ENCODE measurements at places on chromosomes 2 and 18. TPM values are rescaled to one million over a fixed set of nuclear protein-coding genes. Genes with fewer than 3 reads are reported as not detected.

DNA sequence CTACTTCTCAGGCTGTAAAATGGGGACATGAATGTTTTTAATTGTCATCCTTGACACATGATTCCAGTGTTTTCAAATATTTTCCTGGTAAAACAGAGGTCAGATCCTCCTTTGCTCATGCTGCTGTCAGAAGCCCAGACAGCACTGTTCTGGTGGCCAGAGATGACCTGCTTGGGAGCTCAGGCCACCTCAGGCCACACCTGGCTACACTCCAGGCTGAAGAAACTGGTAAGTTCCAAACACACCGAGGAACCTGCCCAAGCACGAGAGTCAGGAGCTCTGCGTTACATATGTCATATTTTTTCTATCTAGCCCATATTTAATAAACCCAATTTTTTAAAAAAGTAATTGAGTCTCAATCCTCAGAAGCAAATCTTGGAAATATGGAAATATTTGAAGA lies 47.9 kb downstream of the FECH start:
- no peaks in the 10 kb centered on the region for H3K4me1 ChIP-seq
- DNase-seq: no peak
- H3K27me3 ChIP-seq: no peaks in the 10 kb centered on the region
- no peaks in the 10 kb centered on the region for H3K36me3 ChIP-seq
- H3K4me3 ChIP-seq: no peak overlapping the region

The NEDD4L gene
- polyA plus RNA-seq: 40.2 TPM

GRCh38 chr18:66560094-66560493 lies 43.8 kb downstream of the CDH19 start:
- no peaks in the 10 kb centered on the region for H3K36me3 ChIP-seq
- no peaks in the 10 kb centered on the region for H3K4me1 ChIP-seq
- H3K27me3 ChIP-seq: no peaks in the 10 kb centered on the region
- DNase-seq: peak; percentile 22

The LRRTM4 gene
- polyA plus RNA-seq: not detected

DNA sequence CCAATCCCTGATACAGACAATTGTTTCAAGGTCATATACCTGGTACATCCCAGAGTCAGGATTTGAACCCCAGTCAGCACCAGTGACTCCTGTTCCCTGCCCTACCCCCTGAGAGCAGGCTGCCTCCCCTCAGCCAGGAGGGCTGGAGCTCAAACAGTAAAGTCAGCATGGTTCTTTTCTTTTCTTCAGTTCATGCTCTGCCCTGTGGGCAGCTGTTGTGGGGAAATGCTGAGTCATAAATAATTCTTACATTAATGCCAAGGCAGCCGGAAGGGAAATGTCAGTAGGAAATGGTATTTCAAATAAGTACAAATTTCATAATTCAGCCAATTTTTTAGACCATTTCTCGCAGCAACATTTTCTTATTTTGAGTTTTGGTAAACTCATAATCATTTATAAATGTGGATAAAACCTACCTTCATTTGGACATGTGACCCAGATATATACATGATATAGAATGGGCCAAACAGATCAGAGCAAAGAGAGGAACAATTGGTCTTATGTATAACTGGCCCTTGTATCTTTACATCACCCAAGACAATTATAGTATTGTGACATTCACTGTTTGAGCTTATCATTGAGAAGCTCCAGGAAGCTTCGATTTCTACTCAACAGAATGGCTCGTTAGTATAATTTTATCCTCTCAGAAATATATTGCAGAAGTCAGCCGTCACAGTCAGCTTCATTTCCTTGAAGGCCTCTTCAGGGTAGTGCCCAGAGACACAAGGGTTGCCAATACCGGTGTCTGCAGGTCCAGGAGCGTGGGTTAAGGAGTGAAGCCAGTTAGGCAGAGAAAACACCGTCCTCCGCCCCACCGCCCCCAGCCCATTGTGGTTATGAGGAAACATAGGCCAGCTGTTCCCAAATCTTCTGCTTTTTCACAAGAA lies 28.0 kb upstream of the SCYGR1 start:
- H3K4me3 ChIP-seq: no peak overlapping the region
- H3K27ac ChIP-seq: peak overlapping the region; percentile 79
- H3K27me3 ChIP-seq: no peaks in the 10 kb centered on the region
- no peaks in the 10 kb centered on the region for H3K4me1 ChIP-seq
- H3K36me3 ChIP-seq: no peaks in the 10 kb centered on the region

The ERICH2 gene
- 34.9 TPM for polyA plus RNA-seq

DNA sequence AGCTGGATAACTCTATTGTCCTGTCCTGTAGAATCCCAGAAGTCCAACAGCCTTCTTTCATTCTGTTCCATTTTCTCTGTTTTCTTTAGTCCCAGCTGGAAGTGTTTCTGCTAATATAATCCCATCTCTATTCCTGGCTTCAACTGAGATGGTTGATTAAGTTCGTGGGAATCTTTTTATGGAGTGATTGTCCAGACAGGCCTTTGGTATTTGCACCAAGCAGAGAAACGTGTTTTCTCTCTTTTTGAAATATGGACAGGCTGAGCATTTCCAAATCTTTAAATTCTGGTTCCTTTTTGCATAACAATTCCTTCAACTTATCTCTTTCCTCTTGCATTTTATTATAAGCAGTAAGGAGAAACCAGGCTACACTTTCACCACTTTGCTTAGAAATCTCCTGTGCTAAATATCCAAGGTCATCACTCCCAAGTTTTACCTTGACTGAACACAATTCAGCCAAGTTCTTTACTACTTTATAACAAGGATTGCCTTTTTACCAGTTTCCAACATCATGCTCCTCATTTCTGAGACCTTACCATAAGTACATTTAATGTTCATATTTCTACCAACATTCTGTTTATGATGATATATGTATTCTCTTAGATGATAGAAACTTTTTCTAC lies 108.8 kb downstream of the ZFP36L2 start:
- H3K36me3 ChIP-seq: no peaks in the 10 kb centered on the region
- H3K27ac ChIP-seq: no peak overlapping the region
- DNase-seq: no peak
- no peak overlapping the region for H3K4me3 ChIP-seq
- no peaks in the 10 kb centered on the region for H3K4me1 ChIP-seq

The REL gene
- polyA plus RNA-seq: 10.8 TPM

GRCh38 chr2:16939771-16940170 lies 274.1 kb upstream of the CYRIA start:
- no peak overlapping the region for H3K4me3 ChIP-seq
- H3K27me3 ChIP-seq: no peaks in the 10 kb centered on the region
- DNase-seq: no peak
- H3K4me1 ChIP-seq: no peaks in the 10 kb centered on the region

DNA sequence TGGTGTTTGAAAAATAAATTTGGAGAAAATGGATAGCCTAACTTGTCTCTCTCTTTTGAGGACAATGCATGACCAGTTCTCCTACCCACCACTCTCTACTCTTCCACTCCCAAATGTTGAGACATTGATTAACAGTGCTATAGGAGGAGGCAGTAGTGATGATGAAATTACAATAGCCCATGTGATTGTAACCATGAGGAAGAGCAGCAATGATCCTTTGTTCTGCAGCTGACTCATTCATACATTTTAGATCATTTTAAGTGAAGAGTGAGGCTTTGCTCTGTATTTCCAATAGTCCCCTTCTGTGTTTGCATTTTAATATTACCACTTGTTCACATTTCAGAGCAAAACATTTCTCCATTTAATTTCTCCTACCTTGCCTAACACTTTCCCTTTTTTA lies 592.3 kb downstream of the THSD7B start:
- no peaks in the 10 kb centered on the region for H3K4me1 ChIP-seq
- no peak overlapping the region for H3K27ac ChIP-seq
- DNase-seq: no peak

The GALNT5 gene
- 4.8 TPM for polyA plus RNA-seq

DNA sequence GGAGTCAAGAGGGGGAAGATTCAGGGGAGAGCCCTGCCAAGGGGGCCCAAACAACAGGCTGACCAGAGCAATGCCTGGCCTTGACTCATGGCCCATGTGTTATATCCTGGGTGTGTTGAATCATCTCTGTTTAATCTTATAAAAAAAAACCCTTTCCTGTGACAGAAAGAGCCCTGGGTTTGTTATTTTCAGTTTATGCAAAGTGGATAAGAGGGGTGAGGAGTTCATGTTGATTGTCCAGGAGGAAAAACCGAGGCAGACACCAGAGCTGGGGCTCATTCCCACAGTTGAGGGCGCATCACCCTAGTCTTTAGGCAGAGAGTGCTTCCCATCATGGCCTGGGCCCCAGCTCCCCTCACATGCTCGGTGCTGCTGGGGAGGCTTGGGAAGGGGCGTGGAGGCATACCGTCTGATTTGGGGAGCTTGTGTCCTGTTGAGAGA lies 30.9 kb upstream of the IL37 start:
- no peak overlapping the region for H3K27ac ChIP-seq
- no peaks in the 10 kb centered on the region for H3K27me3 ChIP-seq
- no peaks in the 10 kb centered on the region for H3K36me3 ChIP-seq
- no peak overlapping the region for H3K4me3 ChIP-seq
- no peaks in the 10 kb centered on the region for H3K4me1 ChIP-seq

- no peaks in the 10 kb centered on the region for H3K4me1 ChIP-seq
- H3K27ac ChIP-seq: no peak overlapping the region
- no peak overlapping the region for H3K4me3 ChIP-seq
- no peaks in the 10 kb centered on the region for H3K36me3 ChIP-seq
Measured at GRCh38 chr2:222823183-222823930, 37.5 kb upstream of the ACSL3 start.

The TTC21B gene
- polyA plus RNA-seq: 7.7 TPM

GRCh38 chr18:24031318-24031717 lies 16.8 kb downstream of the TTC39C start:
- H3K27me3 ChIP-seq: no peaks in the 10 kb centered on the region
- no peak for DNase-seq
- no peaks in the 10 kb centered on the region for H3K4me1 ChIP-seq
- H3K4me3 ChIP-seq: no peak overlapping the region
- H3K27ac ChIP-seq: no peak overlapping the region

- no peak for DNase-seq
- H3K36me3 ChIP-seq: no peaks in the 10 kb centered on the region
- no peak overlapping the region for H3K27ac ChIP-seq
- H3K4me1 ChIP-seq: no peaks in the 10 kb centered on the region
- no peaks in the 10 kb centered on the region for H3K27me3 ChIP-seq
Measured at GRCh38 chr2:223554923-223555322, 47.2 kb downstream of the SCG2 start.

The DQX1 gene
- 0.12 TPM for polyA plus RNA-seq

The CACNB4 gene
- 0.57 TPM for polyA plus RNA-seq

- peak; percentile 79 for DNase-seq
- H3K4me3 ChIP-seq: no peak overlapping the region
- H3K27ac ChIP-seq: no peak overlapping the region
- no peaks in the 10 kb centered on the region for H3K36me3 ChIP-seq
- H3K4me1 ChIP-seq: no peaks in the 10 kb centered on the region
- H3K27me3 ChIP-seq: no peaks in the 10 kb centered on the region
Measured at GRCh38 chr2:112749755-112750559, 14.5 kb downstream of the CKAP2L start.

The REG3G gene
- polyA plus RNA-seq: not detected

- no peak for DNase-seq
- H3K36me3 ChIP-seq: no peaks in the 10 kb centered on the region
- H3K27me3 ChIP-seq: no peaks in the 10 kb centered on the region
- peaks cover 13% of the 10 kb centered on the region for H3K4me1 ChIP-seq
- H3K27ac ChIP-seq: no peak overlapping the region
Measured at GRCh38 chr2:226556050-226556449, 243.6 kb downstream of the IRS1 start.

- no peak for DNase-seq
- H3K4me1 ChIP-seq: no peaks in the 10 kb centered on the region
- H3K4me3 ChIP-seq: no peak overlapping the region
Measured at GRCh38 chr2:228983700-228984099, 287.4 kb downstream of the PID1 start.

The COL6A3 gene
- polyA plus RNA-seq: 36.4 TPM

DNA sequence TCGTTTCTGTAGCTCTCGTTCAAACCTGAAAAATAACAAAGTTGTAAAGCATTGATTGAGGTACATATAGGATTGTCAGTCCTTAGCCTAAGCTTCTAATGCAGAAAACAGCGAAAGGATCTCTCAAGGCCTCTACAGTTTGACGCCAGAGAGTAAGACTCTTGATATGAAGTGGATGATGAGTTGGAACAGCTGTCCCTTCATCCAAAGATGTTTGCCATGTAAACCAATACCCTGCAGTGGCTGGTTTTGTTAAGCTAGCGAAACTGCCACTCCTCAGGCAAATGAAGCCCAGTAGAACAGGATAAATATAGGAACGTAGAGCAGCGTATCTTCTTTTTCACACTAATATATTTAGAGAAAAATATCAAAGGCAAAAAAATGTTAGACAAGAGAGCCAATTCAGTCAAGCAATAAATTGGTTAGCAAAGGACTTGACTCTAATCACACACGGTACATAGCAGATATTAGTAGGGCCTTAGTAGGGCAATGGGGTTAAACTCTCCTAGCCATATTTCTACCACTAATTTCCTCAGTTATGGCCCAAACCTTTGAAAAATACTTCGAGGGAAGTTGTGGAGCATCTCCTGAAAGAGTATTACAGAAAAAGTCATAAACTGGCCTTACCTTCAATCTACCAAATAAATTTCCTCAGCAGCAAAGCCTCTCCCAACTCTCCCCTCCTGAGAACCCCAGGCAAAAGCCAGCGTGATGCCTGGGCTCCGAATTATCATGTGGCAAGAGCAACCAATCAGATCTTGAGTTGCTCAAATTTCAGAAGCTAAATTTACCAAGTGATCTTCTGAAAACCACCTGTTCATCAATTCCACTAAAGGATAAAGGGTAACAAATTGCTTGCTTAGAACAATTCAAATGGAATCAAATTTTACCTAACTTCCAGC lies at the start of gene NEB:
NEB (minus strand) TSS at position 706 of the 902 bp plus-strand sequence. CDS start 1,320 bp downstream, outside the sequence.
- DNase-seq: peak; percentile 97
- H3K4me1 ChIP-seq: no peaks in the 10 kb centered on the region
- H3K4me3 ChIP-seq: no peak within 1 kb of the TSS
- H3K27ac ChIP-seq: no peak within 1 kb of the TSS
- no peaks in the 10 kb centered on the region for H3K27me3 ChIP-seq

DNA sequence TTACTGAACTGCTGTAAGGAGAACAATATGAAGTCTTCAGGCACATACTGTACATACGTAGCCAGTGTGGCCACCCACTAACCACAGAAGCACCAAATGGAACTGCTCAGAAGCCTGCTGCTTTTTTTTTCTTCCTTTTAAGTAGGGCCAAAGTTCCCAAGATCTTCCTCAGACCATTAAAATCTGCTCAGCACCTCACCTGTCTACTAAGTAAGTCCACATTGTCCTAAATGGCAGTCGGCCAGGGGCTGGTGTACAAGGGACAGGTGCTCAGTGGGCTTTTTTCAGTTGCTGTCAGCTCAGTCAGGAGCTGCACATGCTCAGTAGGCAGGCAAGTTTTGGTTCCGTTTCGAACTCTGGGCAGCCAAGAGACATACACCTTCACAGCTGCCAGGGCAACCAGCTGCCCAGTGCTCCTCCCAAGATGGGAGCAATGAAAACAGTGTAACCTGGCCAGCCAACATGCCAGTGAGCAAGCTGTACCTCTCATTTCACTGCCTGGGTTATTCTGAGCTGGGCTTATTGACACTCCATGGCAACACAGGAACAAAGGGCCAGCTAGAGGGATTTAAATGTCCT lies 86.1 kb downstream of the ACVR1 start:
- no peak overlapping the region for H3K4me3 ChIP-seq
- no peaks in the 10 kb centered on the region for H3K27me3 ChIP-seq
- peak; percentile 40 for DNase-seq
- H3K27ac ChIP-seq: peak overlapping the region; percentile 63
- H3K4me1 ChIP-seq: peaks cover 17% of the 10 kb centered on the region
- no peaks in the 10 kb centered on the region for H3K36me3 ChIP-seq

Data from lung (tissue), 17 donors.